ENCODE measurements at places on chromosomes 5 and 9.

GRCh38 chr5:69048230-69048629, 45.6 kb upstream of the SLC30A5 start:
- no peak for DNase-seq

GRCh38 chr9:78115073-78115472, 83.5 kb upstream of the GNAQ start:
- no peak for DNase-seq

DNA sequence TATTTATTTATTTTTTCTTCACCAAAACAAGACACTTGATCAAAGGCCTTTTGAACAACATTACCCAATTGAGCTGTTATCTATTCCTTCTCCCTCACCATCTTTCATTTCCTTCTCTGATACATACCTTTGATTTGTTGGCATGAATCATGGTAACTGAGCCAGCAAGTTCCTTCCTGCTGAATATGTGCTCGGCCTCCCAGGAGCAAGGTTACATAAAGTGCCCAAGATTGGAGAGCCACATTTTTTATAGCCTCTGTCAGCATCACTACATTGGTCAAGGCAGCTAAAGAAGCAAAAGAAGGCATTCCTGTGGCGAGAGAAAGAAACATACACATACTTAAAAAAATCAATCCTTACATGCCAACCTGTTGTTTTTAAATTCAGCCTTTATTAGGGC, 369.6 kb downstream of the CYLC2 start:
- DNase-seq = no peak

- DNase-seq = no peak
Observed at GRCh38 chr5:82499725-82500244, 221.6 kb upstream of the RPS23 start.

DNA sequence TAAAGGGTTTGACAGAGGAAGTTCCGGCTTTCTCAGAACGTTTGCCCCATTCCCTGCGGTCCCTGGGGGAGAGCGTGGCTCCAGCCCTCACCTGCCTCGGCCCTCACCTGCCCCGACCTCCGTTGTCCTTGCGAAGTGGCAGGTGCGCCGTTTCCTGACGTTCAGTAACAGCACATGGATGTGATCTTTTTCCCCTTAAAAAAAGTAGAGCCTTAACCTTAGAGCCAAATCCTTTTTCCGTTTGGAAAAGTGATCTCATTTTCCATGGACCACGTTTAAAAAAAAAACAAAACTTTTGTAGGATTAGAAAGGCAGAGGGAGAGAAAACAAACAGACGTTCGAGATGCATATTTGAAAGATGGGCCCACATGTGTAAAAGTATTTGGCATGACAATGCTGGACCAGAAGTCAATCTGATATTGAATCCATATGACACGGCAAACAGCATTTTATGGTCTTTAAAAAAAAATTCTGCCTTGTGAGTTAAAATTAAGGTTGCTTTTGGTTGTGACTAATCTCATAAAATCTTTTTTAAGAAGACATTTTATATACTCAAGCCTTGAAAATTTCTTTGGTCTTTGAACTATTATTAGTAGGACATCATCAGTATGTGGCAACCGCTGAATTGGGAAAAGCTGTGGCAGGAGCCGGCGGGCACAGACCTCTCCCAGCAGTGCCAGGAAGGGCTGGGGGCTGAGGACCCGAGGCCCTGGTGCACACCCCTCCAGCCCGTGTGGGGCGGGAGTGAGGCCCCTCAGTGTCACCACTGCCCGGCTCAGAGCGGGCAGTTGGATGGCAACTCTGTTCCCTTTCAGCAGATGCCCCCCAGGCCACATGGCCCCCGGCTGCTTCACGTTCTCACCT, 42.5 kb upstream of the EXOC3 start:
- DNase-seq = peak; percentile 51
